Head of caudate nucleus (tissue), 42 donors: ENCODE measurements at places on chromosomes 4 and X.

DNA sequence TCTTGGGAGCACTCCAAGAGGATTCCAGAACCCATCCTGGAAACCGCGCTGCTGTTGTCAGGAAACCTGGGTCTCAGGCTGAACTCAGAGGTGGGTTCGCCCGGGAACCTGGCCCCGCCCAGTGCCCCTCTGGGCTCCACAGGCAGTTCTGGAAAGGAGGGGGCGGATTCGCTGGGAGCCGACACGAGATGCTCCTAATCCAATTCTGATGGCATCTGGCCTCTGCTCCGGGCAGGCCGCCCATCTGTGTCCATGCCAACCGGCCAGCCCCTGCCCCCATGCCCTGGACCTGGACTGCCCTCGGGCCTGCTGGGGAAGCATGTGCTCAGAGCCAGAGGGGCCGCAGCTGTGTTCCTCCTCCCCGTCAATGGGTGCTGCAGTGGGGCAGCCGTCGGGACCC lies 21.0 kb downstream of the ATP2B3 start:
- peak; percentile 36 for DNase-seq

GRCh38 chr4:34261799-34262314 lies 1982.5 kb downstream of the ARAP2 start:
- DNase-seq, result no peak

DNA sequence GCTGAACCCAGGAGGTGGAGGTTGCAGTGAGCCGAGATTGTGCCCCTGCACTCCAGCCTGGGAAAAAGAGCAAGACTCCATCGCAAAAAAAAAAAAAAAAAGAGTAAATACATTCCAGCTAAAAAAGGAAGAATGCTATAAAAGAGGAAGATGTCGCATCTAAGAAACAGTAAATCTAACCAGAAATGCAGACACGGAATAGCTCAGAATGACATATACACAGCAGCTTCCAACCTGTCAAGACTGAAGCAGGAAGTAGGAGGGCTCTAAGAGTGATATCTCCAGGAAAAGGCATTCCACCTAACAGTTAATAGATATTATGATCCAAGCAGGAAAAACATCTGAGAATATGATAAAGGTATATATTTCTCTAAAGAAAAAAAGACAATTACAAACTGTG lies 16.0 kb downstream of the CLOCK start:
- no peak for DNase-seq

DNA sequence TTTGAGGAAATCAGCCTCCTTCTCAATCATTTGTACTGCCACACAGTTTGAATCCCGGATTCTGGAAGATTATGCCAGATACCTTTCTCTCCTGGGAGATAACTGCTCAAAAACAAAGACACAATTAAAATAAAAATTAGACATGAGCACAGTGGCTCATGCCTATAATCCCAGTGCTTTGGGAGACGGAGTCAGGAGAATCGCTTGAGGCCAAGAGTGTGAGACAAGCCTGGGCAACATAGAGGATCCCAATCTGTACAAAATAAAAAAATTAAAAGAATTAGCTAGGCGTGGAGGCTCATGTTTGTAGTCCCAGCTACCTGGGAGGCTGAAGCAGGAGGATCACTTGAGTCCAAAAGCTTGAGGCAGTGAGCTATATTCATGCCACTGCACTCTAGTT lies 376.3 kb upstream of the ZFP42 start:
- no peak for DNase-seq

DNA sequence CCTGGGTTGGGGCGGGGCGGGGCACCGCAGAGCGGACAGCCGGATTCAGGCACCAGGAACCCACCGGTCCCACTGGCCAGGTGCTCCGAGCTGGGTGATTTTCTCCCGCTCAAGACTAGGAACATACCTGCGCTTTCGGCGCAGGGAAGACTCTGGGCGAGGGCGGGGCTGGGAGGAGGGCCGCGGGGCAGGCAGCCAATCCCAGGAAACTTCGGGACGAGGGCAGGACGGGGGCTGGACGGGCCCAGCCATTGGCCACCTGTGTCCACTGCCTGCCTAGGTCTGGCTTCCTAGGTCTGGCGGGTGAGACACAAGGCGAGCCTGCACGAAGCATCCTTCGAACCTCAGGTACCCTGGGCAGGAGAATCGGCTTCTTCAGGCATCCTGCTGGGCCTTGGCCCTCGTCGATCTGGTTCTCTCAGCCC lies 274 bp upstream of the ERVMER34-1 start:
- DNase-seq, result peak; percentile 40

DNA sequence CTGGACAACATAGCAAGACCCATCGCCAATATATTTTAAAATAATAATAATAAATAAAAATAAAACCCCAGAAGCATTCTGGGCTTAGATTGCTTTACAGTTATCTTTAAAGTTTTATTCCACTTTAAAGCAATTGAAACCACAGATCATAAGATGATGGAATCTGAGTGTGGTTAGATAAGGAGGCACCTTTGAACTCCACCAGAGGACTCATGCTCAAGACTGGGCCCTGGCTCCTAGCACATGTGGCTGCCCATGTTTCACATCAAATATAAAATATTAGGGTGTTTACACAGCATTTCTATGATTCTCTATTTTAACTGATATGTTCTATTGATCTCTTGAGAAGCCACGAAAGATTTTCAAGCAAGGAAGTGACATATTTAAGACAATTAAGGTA lies 52.6 kb upstream of the BBS12 start:
- no peak for DNase-seq

DNA sequence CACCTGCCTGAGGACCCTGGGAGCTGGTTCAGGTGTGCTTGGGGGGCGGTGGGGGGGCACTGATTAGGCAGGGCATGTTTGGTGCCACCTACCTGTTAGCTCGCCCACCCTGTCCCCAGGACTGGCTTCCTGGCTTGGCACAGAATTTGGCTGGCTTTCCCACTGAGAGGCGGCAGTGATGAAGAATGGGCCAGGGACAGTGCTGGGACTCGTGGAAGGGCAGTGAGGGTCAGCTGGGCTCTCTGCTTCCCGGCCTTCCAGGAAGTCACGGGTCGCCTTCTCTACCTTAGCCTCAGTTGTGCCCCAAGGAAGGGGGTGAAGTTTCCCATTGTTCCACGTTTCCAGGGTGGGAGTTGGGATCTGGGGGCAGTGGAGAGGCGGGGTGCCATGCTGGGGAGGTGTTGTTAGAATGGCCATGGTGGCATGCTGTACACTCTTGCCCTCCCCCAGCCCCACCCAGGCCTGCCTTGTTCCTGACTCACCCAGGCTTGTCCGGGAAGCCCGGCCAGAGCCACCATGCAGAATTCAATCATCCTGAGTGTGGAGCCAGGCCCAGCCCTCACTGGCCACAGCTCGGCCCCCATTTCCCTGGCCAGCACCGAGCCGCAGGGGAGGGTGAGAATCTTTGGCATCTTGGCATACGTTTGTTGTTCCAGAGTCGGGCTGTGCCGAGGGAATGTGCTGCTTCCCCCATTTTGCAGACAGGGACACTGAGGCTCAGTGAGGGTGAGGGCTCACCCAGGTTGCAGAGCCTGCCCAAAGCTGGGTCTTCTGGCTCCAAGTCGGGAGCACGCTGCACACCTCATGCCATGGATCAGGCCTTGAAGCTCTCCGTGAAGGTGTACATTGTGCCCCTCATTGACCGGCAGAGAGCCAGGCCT lies 21.9 kb upstream of the GPR78 start:
- no peak for DNase-seq

DNA sequence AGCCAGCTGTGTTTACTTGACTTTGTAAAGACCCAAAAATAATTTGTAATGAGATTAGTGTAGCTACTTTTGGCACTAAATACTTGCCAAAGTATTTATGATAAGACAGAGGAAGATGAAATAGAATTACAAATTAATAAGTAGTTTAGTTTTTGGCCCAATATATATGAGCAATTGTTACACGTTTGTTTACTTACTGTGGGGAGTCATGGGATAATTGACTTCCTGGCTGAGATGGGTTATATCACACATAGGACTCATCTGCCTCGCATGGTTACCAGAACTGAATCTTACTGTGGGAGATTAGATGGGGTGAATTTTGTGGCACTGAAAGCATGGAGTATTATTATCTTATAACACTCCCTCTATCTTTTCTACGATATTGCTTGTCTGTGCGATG lies 66.6 kb downstream of the INTS12 start:
- no peak for DNase-seq

- no peak for DNase-seq
Measured at GRCh38 chr4:99144070-99144469, at the start of gene ADH4. Gene ADH4 (minus strand): TSS chr4:99144297. CDS start chr4:99144222, 75 bp downstream.

DNA sequence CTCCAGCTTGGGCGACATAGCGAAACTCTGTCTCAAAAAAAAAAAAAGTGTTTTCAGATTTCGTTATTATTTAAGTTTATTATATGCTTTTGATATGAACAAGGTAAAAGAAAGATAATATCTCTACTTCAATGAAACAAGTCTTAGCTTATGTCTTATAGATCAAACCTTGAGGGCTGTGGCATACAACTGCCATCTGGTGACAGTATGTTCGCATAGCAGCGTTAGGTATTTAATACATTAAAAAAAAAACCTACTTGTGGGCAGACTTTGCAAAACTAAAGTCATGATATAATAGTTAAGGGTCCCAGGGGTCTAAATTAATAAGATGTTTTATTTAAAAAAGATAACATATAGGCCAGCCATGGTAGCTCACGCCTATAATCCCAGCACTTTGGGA lies 161.2 kb upstream of the AMOT start:
- DNase-seq, result no peak

DNA sequence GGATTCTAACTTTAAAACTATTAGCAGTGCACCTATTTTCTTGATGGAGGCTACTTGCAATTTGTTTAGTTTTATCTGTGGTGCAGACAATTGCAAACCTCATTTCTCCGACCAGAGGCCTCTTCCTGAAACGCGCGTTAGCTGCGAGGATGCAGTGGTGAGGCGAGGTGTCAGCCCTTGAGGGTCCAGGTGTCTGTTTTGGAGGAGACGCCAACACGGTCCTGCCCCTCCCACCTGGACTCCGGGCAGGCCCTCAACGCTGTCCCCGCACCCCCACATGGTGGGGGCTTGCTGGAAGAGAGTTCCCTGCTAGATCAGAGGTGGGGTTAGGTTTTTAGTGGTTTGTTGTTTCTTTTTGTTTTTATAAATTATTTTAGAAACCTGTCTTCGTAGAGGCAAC lies 34.4 kb downstream of the PCGF3 start:
- DNase-seq, result no peak

DNA sequence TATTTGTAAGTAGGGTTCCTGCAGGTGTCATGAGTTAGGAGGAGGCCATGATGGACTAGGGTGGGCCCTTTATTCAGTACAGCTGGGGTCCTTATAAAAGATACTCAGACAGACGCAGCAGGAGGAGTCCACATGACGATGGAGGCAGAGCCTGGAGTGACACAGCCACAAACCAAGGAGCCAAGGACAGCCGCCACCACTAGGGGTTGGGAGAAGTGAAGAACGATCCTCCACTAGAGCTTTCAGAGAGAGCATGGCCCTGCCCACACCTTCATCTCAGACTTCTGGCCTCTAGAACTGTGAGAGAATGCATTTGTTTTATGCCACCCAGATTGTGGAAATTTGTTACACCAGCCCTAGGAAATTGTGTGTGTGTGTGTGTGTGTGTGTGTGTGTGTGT lies 31.1 kb downstream of the JAKMIP1 start:
- DNase-seq, result no peak
